GM03348 (cell line): ENCODE measurements at places on chromosomes 11 and 22.
A peak's percentile ranks its signal among the peaks of the same experiment; 100 is the strongest.

GRCh38 chr22:43698403-43698802 lies 113.7 kb downstream of the EFCAB6 start:
- no peak for DNase-seq

GRCh38 chr22:36764060-36764459 lies 11.9 kb downstream of the IFT27 start:
- DNase-seq = no peak

- DNase-seq = peak; percentile 66
These were observed 2.2 kb upstream of the TUT1 start for GRCh38 chr11:62593434-62594044.

GRCh38 chr22:40009292-40009774 lies 14.6 kb downstream of the FAM83F start:
- DNase-seq = no peak

DNA sequence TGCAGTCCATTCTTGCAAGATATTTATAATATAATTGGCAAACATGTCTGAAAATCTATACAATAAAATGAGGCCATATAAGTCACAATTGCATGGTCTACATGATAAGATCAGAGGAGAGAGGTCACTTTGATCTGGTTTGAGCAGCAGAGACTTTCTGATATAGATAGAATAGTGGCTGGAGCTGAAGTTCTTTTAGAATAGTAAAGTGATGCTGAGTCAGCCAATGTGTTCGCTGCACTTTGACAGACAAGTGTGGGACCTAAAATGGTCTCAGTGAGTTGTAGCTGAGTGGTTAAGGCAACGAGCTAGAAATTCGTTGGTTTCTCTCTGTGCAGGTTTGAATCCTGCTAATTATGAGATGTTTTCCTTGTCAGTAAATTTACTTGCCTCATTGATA lies 257.0 kb upstream of the C11orf87 start:
- no peak for DNase-seq

DNA sequence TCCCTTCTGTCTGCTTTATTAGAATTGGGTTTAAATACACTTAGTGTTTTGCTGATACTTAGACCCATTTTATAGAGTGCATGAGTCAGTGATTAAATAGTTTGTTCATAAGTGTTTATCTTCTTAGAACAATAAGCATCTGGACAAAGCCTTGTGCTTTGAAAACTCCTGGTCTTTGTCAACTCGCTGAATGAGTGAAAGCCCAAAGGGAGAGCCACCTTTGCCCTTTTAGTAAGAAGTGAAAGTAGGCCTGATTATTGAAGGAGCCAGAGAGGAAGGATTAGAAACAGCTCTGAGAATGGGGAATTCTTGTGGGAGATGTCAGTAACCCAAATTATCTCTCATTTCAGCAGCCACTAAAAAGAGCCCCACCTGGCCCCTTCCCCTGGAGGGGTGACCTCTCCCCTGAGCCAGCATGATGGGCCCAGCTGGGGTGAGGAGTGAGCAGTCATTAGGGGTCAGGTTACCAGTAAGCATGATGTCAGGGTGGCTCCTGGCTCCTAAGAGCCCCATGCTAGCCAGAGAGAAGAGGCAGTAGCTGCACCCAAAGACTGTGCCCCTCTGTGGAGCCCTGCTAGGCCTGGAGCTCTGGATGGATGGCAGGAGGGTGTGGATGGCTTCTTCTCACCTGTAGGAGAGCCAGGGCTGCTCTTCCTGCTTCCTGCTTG lies 125.1 kb upstream of the E2F8 start:
- DNase-seq = no peak

DNA sequence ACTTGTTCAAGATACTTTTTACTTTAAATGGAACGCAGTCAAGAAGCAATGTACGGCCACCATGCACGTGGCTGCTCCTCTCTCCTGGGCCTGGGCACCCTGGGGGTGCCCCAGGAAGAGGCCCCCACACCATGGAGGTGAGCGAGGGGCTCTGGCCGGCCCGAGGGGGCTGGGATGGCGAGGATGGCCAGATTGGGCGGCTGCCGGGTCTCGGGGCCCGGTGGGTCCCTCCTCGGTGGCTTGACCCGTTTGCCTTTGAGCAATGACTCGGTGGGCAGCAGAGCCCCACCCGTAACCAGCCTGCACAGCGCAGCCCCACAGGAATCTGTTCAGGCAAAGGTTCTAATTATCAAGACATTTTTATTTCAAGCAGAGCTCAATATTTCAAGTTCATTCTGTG lies 167.4 kb downstream of the BRD1 start:
- DNase-seq = no peak

DNA sequence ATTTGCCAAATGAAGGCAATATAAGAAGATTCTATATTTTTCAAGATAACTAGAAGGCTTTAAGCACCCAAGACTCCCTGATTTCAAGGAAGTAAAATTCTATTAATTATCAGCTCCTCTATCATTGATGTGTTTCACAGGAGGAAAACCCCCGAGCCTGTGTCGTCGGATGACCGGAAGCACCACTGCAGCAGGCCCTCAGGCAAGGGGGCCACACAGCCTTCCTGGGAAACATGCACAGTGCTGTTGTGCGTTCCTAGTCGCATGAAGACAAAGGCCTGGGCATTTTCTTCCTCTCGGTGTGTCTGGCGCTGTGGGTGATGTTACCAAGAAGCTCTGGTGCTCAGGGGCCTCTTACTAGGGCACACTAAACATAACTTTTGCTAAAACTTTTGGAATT lies 16.4 kb downstream of the CLTCL1 start:
- DNase-seq = no peak

- DNase-seq = no peak
These were observed 11.3 kb upstream of the CDC42BPG start for GRCh38 chr11:64855596-64856304.

DNA sequence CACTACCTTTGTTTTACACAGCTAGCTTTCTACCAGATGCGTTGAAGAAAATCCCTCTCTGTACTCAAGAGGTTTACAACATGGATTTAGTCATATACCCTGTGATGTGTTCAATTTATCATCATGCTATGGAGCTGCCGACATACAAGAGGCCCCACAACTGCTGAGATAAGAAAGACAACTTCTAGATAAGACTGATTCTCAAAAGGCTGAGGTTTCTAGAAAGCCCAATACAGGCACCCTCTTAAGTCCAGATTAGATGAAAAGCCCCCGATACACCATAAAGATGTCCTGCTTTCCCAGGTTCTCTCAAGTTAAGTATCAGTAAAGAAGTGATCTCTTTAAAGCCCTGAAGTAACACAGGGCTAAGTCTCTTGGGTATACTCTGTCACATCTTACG lies 14.3 kb downstream of the MTCH2 start:
- DNase-seq = no peak

DNA sequence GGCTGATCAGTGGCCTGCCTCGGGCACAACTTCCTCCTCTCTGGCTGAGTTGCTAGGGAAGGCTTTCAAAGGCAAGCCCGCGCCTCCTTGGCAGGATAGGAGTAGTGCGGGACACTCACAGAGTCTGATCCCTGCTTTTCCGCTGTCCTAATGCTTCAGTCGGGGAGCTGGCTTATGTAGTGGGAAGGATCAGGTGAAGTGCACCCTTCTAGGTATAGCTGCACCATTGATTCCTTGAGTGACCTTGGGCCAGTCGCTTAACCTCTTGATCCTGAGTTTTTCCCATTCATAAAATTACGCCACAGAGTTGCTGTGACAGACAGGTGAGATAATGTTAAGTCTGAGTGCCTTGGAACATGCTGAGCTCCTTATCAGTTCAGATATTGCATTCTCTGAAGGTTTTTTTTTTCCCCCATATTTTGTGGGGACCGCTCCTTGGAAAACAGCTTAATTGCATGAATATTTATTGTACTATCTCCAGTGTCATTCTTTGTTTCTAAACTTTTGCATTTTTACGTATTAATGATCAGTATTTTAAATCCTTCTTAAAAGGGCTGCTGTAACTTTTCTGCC lies 961 bp downstream of the IPO7 start:
- DNase-seq = no peak

DNA sequence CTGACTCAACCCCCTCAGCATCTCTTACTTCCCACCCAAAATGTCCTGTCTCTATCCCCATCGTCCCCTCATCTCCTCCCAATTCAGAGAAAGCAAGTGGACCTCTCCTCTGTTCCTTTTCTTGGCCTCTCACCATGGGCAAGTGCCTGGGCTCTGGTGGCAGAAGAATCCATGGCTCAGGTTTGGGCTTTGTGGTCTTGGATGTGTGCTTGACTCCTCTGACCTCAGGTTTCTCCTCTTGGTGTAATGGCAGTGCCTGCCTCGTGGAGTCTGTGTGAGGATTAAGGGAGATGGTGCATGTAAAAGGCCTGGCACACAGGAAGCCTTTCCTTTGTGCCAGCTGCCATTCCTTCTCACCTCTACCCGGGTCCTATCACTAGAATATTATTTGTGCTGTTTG lies 3.2 kb downstream of the BMAL1 start:
- no peak for DNase-seq

DNA sequence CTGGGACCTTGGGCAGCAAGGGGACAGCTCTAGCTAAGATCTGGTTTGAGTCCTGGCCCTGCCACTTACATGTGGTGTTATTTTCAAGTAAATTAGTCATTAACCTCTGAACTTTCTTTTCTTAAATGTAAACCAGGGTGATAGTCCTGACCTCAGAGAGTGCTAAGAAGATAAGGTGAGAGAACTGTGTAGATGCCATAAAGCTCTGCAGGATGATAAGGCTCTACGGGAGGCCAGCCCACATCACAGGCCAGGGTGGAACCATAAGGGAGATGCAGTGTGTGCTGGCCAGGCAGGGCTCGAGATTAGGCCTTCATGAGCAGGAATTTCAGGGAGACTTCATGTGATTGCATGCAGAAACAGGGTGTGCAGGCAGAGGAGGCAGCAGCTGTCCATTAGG lies 24.2 kb downstream of the NECTIN1 start:
- no peak for DNase-seq

DNA sequence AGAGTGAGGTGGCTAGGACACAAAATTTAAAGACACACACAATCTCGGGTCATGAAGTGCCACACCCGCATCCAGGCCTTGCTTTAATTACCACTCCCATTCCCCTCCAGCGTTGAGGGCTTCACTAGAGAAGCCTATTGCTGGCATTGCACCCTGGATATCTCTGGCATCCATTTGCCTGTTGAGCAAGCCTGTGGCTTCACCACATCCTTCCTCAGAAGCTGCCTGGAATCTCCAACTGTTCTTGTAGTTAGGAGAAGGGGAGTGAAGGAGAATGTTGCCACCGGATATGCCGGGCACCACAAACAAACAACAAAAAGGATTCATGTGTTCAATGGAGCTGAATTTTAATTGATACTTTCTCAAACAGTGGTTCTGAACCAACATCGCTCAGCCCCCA lies 34.4 kb upstream of the RCN1 start:
- DNase-seq = peak; percentile 79

DNA sequence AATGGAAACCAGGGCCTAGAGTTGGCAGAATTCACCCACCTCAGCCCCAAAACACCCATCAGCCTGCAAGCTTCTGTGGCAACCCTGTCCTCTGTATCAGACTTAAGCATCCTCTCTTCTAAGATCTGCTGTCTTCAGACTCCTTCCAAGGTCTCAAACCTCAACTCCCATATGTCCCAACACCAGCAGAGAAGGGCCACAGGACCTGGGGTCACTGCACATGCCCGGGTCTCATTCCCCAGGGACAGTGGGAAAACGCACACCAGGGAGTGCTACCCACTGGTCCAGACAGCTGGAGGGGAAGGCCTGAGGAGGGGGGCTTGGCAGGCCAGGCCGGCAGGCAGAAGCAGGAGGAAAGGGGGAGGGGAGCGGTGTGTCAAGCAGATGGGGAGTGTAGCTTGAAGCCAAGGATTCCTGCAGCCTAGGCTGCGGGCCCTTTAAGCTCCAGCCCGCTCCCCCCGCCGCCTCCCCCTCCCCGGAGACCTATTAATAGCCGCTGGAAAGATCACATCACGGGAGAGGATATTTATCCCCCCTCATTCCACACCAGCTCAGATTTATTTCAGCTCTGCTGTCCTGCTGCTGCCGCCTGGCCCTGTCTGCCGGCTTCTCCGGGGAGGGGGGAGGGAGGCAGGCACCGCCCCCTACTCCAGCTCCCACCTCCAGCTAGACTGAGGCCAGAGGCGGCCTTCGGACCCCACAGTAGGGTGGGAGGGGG lies 16.7 kb downstream of the BCL9L start:
- peak; percentile 90 for DNase-seq

DNA sequence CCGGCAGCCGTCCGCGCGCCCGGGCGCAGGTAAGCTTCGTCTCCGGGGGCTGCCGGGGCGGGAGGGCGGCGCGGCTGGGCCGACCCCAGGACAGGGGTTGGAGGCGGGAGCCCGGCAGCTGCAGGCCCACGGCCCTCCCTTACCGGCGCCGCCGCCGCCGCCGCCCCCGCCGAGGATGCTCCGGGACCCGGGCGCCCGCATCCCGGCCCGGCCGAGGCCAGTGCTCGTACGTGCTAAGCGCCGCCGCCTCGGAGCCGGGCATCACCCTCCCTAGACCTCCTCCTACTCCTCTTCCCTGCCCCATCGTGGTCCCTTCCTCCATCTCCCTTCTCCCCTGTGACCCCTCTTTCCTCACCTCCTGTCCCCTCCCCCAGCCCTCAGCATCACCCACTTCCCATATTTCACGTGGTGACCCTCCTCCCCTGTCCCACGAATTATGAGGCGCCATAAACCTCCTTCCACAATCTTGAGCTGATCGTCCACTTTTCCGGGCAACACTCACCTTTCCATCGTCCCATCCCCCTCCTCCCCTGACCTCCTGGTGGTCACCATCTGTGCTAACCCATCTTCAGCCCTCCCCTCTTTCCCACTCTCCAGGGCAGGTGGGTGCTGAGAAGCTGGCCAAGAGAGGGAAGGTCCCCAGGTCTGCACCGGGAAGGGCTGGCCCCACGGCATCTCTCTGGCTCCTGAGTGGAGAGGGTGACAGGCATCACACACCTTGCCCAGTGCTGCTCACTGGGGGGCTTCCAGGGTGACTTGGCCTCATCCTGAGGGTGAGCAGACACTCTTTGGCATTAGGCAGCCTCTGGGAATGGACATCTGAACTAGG lies 612 bp downstream of the ASPHD2 start:
- DNase-seq = peak; percentile 42

DNA sequence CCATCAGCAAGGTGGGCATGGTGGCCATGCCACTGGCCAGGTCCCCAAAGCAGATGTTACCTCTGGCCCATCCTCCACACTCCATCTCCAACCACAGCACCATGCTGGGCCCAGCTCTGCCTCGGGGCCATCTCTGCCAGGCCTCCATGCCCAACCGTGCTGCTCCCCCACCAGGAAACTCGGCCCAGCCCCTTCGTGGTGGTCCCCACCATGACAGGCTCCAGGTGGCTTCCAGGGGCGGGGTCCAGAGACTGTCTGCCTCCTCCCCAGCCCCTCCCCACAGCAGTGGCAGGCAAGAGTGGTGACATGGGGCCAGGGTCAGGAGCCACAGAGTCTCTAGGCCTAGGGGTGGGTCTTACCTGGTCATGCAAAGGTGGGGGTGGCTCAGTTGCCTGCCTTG lies 27.3 kb downstream of the OR10D3 start:
- DNase-seq = no peak

GRCh38 chr22:38861170-38861876 lies 10.7 kb downstream of the CBX6 start:
- DNase-seq = peak; percentile 41

DNA sequence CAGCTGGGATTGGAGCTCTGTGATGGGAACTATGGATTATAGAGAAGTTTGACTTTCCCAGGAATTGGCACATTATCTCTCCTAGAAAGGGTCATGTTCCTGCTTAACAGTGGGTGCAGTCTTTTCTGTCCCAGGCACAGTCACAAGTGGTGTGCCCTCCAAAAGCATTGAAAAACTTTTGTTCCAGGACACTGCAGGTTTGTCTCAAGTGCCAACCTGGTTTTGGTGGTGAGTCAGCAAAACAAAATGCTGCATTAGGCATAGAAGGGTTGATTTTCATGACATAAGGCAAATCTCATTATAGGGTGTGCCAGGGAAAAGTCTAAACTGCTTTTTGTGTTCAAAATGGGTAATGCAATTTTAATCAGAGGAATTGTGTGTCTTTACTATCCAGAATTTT lies 4.9 kb downstream of the HTATIP2 start:
- DNase-seq = no peak

- DNase-seq = peak; percentile 22
These were observed 88.5 kb downstream of the GRAMD1B start for GRCh38 chr11:123518496-123519054.
